CD4-positive, alpha-beta T cell treated with Interleukin-15 for 4 hours (primary cell): ENCODE measurements at places on chromosomes 6 and 20.

GRCh38 chr6:116564311-116564710 lies 7.0 kb upstream of the RWDD1 start:
- DNase-seq: no peak

- DNase-seq: no peak
Measured at GRCh38 chr20:4894981-4895381, 106.3 kb downstream of the SLC23A2 start.

- DNase-seq: peak; percentile 76
Measured at GRCh38 chr6:52390361-52390727, 28.4 kb downstream of the PAQR8 start.

DNA sequence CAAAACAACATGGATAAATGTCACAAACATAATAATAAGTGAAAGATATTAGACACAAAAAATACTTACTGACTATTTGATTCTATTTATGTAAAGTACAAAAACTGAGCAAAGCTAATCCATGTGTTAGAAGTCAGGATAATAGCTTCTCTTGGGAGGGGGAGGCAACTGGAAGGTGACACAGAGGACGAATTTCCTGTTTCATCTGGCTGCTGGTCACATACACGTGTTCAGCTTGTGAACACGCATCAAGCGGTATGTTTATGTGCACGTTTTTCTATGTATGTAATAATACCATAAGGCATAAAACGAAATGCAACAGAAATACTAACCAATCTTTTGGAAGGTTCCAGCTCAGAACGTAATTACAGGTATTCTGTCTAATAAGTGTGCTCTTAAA lies 54.3 kb downstream of the MKKS start:
- DNase-seq: no peak

- no peak for DNase-seq
Measured at GRCh38 chr20:51811042-51811355, 8.7 kb upstream of the SALL4 start.
